ENCODE measurements at places on chromosomes 6 and 20. TPM values are rescaled to one million over a fixed set of nuclear protein-coding genes. Genes with fewer than 3 reads are reported as not detected.

- H3K36me3 ChIP-seq = no peaks in the 10 kb centered on the region
- H3K27ac ChIP-seq = no peak overlapping the region
- no peak for DNase-seq
- H3K4me3 ChIP-seq = no peak overlapping the region
- H3K4me1 ChIP-seq = no peaks in the 10 kb centered on the region
- H3K27me3 ChIP-seq = no peaks in the 10 kb centered on the region
Measured at GRCh38 chr6:81166770-81167169, 585.7 kb downstream of the TENT5A start.

- no peaks in the 10 kb centered on the region for H3K27me3 ChIP-seq
- H3K36me3 ChIP-seq = no peaks in the 10 kb centered on the region
- no peak for DNase-seq
- no peaks in the 10 kb centered on the region for H3K4me1 ChIP-seq
Measured at GRCh38 chr20:3757268-3757667, 10.3 kb downstream of the ADISSP start.

GRCh38 chr20:38129248-38129865 lies 35.7 kb downstream of the TGM2 start:
- H3K36me3 ChIP-seq = peaks cover 49% of the 10 kb centered on the region
- no peak overlapping the region for H3K4me3 ChIP-seq
- H3K4me1 ChIP-seq = peaks cover 45% of the 10 kb centered on the region
- peak overlapping the region; percentile 77 for H3K27ac ChIP-seq
- H3K27me3 ChIP-seq = no peaks in the 10 kb centered on the region

DNA sequence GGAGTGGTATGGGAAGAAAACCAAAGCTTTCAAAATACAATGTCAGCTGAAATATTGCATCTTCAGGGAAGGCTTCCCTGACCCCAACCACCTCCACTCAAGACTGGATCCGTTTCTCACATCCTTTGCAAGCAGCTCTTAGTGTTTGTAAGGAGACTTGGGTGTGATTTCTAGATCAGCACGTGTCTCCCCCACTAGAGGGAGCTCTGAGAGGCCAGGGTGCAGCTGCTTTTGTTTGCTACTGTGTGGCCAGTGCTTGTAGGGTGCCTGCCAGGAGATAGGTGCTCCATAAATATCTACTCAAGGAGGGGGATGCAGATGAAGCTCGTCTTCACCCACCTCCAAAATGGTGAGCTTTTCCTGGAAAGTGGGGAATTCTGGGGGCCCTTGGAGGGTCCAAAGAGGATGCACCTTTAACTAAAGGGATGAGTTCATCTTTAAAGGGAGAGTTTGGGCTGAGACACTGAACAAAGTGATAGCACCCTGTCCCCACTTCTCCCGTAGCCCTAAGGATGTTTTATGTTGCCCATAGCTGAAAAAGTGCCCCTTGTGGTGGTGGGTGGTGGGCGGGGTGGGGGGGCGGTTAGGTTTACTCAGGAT lies 52.6 kb upstream of the MAFB start:
- H3K4me3 ChIP-seq = no peak overlapping the region
- H3K27ac ChIP-seq = no peak overlapping the region
- H3K4me1 ChIP-seq = no peaks in the 10 kb centered on the region
- DNase-seq = no peak
- H3K27me3 ChIP-seq = no peaks in the 10 kb centered on the region

DNA sequence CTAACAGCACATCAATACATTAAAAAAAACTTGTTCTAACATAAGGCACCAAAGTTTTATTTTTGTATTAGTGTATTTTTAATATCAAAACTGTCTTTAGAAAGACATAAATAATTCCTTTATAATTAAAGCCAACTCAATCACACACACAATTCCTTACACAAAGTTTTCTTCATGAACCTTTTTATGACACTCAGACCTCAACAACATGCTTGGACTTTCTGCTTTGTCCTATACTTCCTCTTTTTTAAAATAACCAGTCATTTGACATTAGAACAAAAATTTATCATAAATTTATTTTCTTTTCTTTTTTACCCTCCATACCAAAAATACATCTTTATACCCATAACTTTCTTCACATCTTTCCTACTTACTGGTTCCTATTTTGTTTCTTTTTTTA lies 292.0 kb upstream of the ARID1B start:
- no peaks in the 10 kb centered on the region for H3K27me3 ChIP-seq
- H3K4me1 ChIP-seq = no peaks in the 10 kb centered on the region
- H3K27ac ChIP-seq = no peak overlapping the region
- no peak for DNase-seq
- no peak overlapping the region for H3K4me3 ChIP-seq
- no peaks in the 10 kb centered on the region for H3K36me3 ChIP-seq

DNA sequence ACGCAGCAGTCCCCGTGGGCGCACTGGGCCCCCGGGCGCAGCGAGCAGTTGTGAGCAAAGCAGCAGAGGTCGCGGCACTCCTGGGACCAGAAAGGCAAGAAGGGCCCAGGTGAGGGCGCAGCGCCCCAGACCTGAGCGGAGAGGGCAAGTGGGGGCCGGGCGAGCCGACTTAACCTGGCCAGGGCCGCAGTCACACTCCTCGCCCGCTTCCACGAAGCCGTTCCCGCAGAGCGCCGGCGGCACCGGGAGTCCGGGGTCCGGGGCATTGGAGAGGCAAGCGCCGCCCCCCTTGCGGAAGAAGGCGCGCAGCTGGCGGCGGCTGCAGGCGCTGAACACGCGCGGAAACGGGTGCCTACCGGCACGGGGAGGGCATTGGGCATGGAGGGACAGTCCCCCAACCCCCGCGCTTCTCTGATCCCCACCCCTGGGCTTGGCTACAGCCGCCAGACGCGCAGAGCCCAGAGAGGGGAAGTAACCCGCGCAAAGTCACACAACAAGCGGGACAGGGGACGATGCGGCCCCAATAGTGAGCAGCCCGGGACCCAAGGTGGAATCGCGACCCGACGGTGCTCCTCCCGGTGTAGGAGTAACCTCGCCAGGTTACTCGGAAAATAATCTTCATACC lies 9.2 kb downstream of the ADAM33 start:
- no peaks in the 10 kb centered on the region for H3K27me3 ChIP-seq
- no peaks in the 10 kb centered on the region for H3K36me3 ChIP-seq
- peak overlapping the region; percentile 17 for H3K4me3 ChIP-seq
- H3K4me1 ChIP-seq = peaks cover 18% of the 10 kb centered on the region
- no peak overlapping the region for H3K27ac ChIP-seq

DNA sequence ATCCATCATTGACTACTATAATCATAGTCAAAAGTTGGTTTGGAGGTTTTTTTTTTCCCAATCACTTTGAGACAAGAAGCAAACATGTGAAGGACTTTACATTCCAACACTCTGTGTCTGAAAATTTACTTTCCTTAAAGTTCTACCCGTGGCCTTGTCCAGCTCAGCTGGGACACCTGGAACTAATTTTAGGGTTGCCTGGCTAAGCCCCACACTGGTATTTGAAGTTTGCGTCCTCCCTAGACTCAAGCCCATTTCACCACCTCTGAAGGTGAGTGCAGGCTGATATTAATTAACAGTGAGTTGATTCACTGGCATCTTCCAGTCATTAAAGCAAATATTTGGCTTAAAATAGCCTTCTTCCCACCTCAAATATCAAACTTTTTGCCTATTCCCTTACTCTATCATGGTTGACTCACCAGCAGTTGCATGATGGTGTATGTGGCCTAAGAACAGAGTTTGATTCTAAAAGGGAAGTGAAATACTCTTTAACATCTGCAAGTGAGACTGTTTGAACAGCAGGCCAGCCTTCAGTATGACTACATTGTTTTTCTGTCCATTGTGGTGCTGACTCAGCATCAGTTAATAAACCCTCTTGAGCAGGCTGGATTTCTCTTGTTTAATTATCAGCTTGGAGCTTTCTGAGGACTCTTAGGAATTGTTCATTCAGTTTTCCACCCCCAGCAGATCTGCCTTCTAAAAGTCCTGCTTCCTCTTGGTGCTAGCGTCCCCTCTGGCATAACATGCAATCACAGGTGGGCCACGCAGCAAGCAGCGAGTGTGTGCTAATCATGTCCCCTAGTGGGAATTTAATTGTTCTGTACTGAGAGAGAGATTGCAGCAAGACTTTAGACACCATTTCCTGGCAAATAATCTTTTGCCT lies 1.8 kb upstream of the PRDM1 start:
- DNase-seq = no peak
- no peaks in the 10 kb centered on the region for H3K4me1 ChIP-seq
- H3K27ac ChIP-seq = no peak overlapping the region
- peaks cover 4% of the 10 kb centered on the region for H3K27me3 ChIP-seq
- no peak overlapping the region for H3K4me3 ChIP-seq

GRCh38 chr20:40600441-40601219 lies 88.4 kb downstream of the MAFB start:
- H3K36me3 ChIP-seq = no peaks in the 10 kb centered on the region
- no peak overlapping the region for H3K4me3 ChIP-seq
- no peaks in the 10 kb centered on the region for H3K4me1 ChIP-seq
- H3K27me3 ChIP-seq = no peaks in the 10 kb centered on the region

DNA sequence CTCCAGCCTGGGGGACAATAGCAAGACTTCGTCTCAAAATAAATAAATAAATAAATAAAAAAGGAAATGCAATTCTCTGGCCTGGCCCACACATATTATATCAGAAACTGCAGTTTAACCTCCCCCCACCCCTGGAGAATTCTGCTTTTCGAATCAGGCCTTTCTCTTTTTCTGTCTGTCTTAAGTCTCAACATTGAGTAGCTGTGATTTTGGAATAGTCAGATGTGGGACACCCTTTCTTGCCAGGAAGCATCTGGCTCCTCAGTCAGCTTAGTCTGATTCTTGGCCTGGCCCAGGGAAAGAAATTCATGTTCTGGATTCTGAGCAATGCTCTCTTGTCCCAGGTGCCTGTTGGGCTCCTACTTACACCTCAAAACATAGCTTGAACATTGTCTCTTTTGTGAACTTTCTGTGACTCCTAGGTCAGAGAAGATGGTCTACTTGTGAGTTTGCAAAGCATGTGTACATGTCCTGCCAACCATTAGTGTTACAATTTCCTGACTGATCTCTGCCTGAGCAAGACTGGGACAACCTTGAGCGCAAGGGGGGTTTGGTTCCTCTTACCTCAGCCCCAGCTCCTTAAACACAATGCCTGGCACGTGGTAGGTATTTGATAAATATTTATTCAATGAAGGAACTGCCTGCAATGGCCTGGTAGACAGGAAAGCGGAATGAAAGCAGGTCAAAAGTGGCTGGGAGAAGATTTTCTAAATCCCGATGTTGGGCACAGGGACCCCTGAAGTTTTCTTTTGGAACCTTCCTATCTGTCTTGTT lies 23.8 kb upstream of the POU5F1 start:
- no peak overlapping the region for H3K27ac ChIP-seq
- H3K36me3 ChIP-seq = no peaks in the 10 kb centered on the region
- no peak overlapping the region for H3K4me3 ChIP-seq
- H3K27me3 ChIP-seq = no peaks in the 10 kb centered on the region

DNA sequence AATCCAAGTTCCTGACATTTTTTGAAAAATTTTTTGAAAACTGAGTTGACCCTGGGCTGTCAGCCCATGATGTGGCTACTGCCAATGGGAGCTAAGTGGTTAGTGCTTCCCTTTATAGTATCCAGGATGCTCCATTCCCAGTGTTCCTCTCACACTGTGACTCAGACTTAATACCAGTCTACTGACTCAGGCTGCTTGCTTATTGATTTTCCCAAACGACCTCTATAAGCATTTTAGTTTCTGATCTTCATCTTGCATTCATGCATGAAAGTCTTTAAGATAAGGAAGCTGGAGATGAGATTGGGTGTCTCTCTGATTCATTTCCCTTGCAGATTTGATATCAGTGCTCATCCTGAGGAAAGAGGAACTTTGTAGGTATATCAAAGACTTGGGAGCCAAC lies 560.0 kb downstream of the TBC1D32 start:
- H3K27ac ChIP-seq = no peak overlapping the region
- no peaks in the 10 kb centered on the region for H3K27me3 ChIP-seq
- no peak for DNase-seq
- H3K4me3 ChIP-seq = no peak overlapping the region
- no peaks in the 10 kb centered on the region for H3K36me3 ChIP-seq

- H3K4me1 ChIP-seq = no peaks in the 10 kb centered on the region
- no peak overlapping the region for H3K27ac ChIP-seq
- H3K27me3 ChIP-seq = no peaks in the 10 kb centered on the region
- H3K36me3 ChIP-seq = no peaks in the 10 kb centered on the region
- no peak for DNase-seq
Measured at GRCh38 chr6:1519597-1519996, 90.1 kb upstream of the FOXC1 start.

Gene YIPF3
- total RNA-seq = 103 TPM

Gene SCAF8
- 44.4 TPM for total RNA-seq

Gene PEX3
- total RNA-seq = 8.4 TPM
